Right atrium auricular region (tissue), 2 donors: ENCODE measurements at places on chromosomes 1 and 21.

- DNase-seq, result peak; percentile 54
These were observed 13.8 kb upstream of the KCNQ4 start for GRCh38 chr1:40769815-40770214.

DNA sequence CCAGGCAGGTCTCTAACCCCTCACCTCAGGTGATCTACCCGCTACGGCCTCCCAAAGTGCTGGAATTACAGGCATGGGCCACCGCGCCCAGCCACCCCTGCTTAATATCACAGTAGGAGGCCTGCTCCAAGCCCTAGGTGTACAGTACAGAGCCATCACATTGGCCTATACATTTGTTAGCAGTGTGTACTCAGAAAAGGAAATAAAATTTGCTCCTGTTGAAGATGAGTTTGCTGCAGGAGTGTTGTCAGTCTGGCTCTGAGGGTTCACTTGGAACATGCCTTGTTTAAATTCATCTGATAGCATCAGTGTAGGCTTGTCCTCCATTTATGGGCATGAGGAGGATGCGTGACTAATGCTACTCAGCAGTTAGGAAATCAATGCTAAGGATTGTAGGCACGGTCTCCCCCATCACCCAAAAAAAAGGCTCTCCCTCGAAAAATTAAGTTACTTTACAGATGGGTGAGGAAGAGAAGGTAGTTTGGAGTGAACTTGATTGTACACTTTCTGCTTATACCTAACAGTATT, 4.6 kb upstream of the ENAH start:
- no peak for DNase-seq

DNA sequence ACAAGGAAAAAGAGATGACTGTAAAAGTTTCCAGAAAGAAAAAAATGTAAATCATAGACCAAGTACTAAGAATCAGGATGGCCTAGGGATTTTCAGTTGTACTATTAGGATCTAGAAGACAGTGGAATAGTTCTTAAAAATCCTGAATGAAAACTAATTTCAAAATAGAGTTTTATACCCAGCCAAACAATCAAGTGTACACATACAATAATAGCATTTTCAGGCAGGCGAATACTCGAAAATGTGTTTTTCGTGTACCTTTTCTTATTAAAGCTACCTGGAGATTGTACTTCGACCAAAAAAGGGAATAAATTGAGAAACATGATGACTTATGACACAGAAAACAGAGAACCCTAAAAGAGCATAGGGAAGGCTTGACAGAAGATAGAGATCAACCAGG, 118.6 kb downstream of the SDCCAG8 start:
- DNase-seq, result no peak

GRCh38 chr1:62384276-62385005, 52.4 kb upstream of the USP1 start:
- no peak for DNase-seq

GRCh38 chr1:14320518-14320917, 278.0 kb upstream of the KAZN start:
- DNase-seq, result no peak

DNA sequence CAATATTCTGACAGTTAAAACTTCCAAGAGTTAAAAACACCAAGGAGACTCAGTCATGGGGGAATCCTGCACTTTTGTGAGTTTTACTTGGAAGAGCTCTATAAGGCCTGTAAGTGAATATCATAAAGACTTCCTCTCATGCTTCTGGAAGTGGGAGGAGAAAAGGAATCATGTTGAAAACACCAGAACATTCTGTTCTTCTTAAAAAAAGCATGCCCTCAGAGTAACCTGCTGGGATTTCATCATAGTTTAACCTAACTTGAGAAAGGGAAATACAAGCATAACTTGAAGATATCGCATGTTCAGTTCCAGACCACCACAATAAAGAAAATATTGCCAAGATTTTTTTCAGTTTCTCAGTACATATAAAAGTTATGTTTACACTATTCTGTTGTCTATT, 51.9 kb downstream of the COL11A1 start:
- DNase-seq, result no peak

GRCh38 chr1:167149793-167150491, 56.1 kb downstream of the STYXL2 start:
- no peak for DNase-seq

GRCh38 chr1:93608187-93609109, 73.2 kb downstream of the BCAR3 start:
- peak; percentile 32 for DNase-seq

DNA sequence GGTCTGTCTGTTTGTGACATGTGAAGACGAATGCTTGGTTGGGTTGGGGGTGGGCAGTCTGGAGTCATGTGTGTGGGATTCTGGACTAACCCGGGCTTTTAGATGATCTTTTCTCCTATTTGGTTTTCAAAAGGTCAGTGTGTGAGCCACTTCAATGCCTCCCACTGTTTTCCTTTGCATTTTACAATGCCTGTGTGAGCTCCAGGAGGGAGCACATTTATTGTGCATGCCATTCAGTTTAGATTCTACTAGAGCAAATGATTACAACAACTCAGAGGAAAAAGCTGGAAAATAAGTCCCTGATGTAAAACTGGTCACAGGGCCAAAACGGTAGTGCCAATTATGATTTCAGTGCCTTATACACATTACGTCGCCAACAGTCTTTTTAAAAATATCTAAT, 90.9 kb downstream of the LYPLAL1 start:
- no peak for DNase-seq

- peak; percentile 32 for DNase-seq
These were observed 8.4 kb upstream of the GUCA2B start for GRCh38 chr1:42144711-42145388.

- no peak for DNase-seq
These were observed 210.7 kb upstream of the EDN2 start for GRCh38 chr1:41695118-41695745.

GRCh38 chr1:119001181-119002027, 13.3 kb upstream of the TBX15 start:
- DNase-seq, result no peak

DNA sequence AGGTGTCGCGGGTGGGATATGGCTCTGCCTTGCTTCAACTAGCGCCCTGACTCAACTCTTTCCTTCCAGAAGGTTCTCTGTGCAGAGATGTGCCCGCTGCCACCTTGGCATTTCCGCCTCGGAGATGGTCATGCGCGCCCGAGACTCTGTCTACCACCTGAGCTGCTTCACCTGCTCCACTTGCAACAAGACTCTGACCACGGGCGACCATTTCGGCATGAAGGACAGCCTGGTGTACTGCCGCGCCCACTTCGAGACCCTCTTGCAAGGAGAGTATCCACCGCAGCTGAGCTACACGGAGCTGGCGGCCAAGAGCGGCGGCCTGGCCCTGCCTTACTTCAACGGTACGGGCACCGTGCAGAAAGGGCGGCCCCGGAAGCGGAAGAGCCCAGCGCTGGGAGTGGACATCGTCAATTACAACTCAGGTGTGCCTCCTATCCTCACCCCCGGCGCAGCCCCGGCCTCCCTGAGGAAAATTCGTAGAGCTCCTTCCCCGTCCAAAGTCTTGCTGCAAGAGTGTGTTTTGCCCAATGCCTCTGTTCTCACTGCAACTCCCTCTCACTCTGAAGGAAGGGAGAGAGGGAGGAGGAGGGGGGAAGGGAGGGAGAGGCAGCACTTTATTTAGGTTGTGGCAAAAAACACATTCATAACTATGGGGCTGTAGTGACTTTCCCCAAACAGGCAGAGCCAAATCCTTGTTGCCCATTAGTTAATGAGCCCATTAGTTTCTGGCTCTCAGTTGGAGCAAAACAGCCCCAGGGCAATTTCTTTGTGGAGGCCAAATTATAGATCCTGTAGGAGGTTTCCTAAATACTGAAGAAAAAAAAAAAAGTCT, 4.3 kb downstream of the LHX9 start:
- no peak for DNase-seq

GRCh38 chr1:201594575-201595245, 55.8 kb downstream of the NAV1 start:
- DNase-seq, result no peak

- no peak for DNase-seq
These were observed 94.5 kb downstream of the EPHB2 start for GRCh38 chr1:22804969-22805671.

DNA sequence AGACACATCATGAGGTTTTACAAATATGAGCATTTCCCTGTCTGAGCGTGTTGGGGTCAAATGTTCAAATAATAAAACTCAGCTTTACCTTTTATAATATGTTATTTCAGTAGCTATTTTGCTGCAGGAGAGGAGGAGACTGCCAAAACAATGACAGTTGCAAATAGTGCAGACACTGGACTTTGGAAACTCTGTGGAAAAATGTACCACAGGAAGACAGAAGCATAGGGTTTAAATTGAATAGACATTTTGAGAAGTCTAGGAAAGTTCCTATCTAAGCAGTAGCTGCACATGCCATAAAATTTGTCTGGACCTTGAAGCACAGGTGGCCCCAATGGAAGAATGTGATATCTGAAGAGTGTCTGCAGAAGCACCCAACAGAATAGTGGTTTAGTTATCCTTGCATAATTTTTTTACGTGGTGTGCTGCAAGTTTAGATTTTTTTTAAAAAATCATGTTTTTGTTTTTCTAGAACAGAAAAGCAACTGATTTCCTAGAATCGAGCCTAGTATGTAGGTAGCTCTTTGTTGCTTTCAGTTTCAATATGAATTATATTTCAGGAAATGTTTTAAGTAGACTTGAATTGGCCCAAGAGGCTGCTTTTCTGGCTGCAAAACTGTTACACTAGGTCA, 14.0 kb upstream of the GBP5 start:
- no peak for DNase-seq

DNA sequence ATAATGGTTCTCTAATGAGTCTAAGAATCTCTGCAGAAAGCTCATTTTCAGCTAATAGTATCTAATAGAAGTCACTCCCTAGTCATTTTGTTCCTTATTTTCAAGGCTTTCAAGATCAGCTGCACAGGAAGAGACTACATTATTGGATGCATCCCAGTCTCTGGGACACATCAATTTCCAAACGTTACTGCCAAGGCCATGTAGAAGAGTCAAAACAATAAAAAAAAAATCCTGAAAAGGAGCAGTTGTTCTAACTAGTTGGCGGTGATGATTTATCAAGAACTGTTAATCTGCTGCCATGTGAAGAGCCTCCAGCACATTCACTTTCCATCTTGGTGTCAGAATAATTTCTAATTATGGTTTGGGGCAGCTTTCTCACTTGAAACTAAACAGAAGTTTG, 5.7 kb downstream of the DDAH1 start:
- no peak for DNase-seq

- no peak for DNase-seq
These were observed 1.4 kb downstream of the IL6R start for GRCh38 chr1:154406572-154406879.

- no peak for DNase-seq
These were observed 59.9 kb upstream of the CACNA1E start for GRCh38 chr1:181423301-181423918.

DNA sequence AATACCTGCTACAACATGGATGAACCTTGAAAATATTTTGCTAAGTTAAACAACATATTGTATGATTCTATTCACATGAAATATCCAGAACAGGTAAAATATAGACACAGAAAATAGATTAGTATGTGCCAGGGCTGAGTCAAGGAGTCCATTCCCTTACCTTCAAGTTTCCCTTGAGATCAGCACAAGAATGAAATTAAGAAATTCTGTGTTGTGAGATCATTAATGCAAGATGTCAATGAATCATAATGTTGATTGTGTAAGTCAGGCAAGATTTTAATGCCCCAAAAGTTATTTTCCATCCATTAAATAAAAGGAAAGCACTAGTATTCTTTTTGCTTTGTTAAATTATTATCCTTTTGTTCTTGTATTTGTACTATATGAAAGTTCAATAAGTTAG, 139.4 kb downstream of the MRPL39 start:
- DNase-seq, result no peak

DNA sequence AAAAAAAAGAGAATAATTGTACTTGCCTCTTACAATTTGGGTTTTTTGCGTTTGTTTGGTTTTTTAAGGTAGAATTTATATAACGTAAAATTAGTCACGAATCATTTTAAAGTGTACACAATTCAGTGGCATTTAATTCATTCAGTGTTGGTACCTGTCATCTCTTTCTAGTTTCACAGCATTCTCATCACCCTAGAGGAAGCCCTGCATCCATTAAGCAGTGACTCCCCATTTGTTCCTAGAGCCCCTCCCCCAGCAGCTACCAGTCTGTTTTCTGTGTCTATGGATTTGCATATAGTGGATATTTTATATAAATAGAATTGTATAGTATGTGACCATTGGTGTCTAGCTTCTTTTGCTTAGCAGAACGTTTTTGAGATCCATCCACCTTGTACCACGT, 233.2 kb upstream of the FMN2 start:
- DNase-seq, result no peak

DNA sequence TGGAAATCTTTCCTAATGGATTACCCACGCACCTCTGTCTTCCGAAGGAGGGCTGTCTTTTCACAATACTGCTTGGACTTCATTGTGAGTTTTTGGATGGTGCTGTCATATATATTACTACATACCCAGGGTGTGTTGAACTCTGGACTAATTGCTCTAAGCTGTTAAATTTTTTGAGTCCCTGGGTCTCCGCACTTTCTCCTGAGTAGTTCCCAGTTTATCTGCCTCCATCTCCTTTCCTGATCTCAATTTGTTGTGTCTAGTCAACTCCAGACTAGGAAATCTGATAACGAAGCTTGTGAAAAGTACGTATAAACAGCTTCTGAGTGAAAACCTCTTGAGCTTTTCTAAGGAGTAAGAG, 211.1 kb downstream of the ROR1 start:
- DNase-seq, result no peak

DNA sequence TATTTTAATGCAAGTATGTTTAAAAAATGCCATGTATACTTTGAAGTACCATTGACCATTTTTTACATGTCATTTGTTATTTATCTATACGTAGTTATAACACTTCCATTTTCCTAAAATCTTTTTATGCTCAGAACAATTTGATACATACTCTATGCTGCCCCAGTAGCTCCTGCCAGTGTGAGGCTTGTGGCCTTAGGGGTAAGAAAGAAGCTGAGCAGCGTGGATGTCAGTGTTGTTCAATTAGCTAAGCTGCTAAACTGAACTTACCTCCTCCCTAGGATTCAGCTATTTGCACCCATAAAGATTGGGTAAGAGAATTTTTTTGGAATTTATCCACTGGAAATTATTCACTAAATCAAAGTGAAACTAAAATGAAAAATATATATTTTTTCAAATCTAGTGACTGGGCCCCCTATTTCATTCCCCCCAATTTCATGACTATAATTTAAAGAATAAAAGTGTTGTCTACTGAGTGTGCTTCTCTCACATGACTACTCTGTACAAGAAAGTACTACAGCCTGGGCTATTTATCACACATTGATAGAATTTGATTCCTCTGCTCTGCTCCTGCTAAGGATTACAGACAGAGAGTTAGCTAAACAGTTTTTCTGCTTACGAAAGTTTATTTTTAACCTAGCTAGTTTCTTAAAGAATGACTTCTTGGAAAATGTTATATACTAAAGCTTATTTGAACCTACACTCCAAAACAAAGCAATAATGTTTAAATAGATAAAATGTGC, 1030.3 kb upstream of the ADGRL4 start:
- no peak for DNase-seq

GRCh38 chr1:100631015-100631551, 88.5 kb upstream of the VCAM1 start:
- no peak for DNase-seq
